ENCODE measurements at places on chromosomes 12 and 14. TPM values are rescaled to one million over a fixed set of nuclear protein-coding genes. Genes with fewer than 3 reads are reported as not detected.

The RASAL1 gene
- 0.69 TPM for total RNA-seq

The MANSC4 gene
- total RNA-seq: 4.1 TPM

The KRT82 gene
- total RNA-seq: 0.29 TPM

The SCN8A gene
- total RNA-seq: 12.7 TPM

The STK38L gene
- 32.3 TPM for total RNA-seq

The CLEC9A gene
- total RNA-seq: not detected

The TTC6 gene
- total RNA-seq: 13.4 TPM

The PSMC6 gene
- total RNA-seq: 232 TPM

The PPP4R4 gene
- total RNA-seq: not detected

The SLC10A1 gene
- total RNA-seq: not detected

The OR4E2 gene
- total RNA-seq: not detected

The TAS2R10 gene
- 0.58 TPM for total RNA-seq

The SERPINA10 gene
- total RNA-seq: not detected

The LALBA gene
- total RNA-seq: not detected

The OR9K2 gene
- not detected for total RNA-seq

The ACOT4 gene
- total RNA-seq: 3.9 TPM

The SLC17A8 gene
- not detected for total RNA-seq

GRCh38 chr12:116492703-116493324, 66.4 kb upstream of the MAP1LC3B2 start:
- peak; percentile 98 for DNase-seq

GRCh38 chr14:93103392-93104080, 12.2 kb downstream of the ITPK1 start:
- DNase-seq: no peak

GRCh38 chr12:62631471-62632410, 165.1 kb downstream of the MON2 start:
- no peak for DNase-seq

GRCh38 chr14:69483765-69484443, 624 bp upstream of the PLEKHD1 start:
- DNase-seq: peak; percentile 33

GRCh38 chr14:41570415-41571155, 36.1 kb upstream of the LRFN5 start:
- no peak for DNase-seq

- DNase-seq: no peak
Observed at GRCh38 chr14:104964546-104964945, 13.6 kb downstream of the AHNAK2 start.

DNA sequence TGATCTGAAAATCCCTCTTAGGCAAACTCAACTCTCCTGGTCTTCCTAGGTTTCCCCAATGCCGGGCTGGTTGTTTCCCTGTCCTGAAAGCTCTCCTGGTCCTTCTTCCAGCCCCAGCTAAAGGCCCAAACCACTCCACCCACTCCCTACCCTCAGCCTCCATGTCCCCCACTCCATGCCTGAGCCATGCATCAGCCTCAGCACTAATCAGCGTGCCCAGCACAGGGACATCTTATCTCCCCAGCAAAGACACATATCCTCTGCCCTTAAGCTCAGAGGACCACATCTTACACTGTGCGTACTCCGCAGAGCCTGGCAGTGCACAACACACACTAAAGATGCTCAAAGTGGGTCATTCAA, 25.9 kb downstream of the ACTN1 start:
- DNase-seq: no peak

DNA sequence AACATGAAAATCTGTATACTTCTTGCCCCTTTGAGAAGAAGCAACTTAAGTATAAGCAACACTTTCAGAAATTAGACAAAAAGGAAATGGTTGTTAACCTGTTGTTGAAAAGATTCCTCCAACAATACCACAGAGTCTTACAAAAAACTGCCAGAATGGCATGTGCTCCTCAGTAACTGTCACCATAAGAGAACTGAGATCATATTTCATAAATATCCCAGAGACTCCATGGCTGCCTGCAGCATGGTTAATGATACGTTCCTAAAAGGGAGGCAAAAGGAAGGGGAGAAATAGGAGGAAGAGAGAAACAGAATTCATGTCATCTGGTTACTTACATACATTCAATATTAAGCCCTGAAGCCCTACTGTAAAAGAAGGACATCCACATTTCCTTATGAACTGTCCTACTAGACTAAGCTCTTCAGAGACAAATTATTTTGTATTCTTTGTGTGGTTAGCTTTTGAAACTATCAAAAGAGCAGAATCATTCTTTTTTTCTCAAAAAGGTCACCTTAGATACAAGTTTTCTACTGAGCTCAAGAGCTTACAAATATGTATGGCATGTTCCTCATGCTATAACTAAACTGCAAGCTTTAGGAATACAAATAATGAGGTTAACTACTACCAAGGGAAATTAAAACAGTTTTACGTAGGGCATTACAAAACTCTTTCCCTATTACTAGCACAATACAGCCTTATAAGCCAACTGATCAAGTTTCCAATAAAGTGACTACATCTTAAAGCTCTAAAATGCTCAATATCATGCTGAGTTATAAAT, 37.8 kb downstream of the ERGIC2 start:
- DNase-seq: no peak

DNA sequence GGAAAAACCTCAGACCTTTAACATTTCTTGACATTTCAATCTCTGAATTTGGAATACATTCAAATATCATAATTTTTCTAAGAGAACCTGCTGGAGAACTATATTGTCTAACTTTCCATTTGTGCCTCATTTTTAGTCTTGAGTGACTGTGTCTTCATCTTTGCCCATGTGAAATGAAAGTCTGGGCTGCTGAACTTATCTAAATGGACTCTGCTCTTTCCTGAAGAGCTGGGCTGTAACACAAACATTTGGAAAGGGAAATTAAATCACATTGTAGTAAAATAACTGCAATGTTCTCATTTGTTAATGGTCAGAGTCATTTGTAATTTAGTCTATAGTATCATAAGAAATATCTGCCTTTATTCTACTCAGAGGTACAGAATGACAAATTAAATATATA, 373.1 kb downstream of the LRIG3 start:
- no peak for DNase-seq

DNA sequence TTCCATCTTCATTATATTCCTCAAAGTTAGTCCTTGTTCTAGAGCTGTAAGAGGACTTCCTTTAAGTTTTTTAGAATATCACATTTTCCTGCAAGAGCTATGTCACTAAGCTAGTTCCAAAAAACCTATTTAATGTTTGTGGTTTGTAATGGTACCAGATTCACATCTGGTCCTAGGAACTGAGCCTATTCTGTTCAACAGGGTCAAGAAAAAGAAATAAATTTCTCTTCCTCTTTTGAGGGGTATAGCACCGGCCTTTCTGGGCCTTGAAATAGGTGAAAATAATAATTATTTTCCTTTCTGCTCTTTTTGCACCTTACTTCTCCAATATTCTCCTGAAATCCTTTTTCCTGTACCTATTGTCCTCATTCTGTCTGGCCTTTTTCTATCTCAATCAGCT, 3.6 kb upstream of the STXBP6 start:
- no peak for DNase-seq

DNA sequence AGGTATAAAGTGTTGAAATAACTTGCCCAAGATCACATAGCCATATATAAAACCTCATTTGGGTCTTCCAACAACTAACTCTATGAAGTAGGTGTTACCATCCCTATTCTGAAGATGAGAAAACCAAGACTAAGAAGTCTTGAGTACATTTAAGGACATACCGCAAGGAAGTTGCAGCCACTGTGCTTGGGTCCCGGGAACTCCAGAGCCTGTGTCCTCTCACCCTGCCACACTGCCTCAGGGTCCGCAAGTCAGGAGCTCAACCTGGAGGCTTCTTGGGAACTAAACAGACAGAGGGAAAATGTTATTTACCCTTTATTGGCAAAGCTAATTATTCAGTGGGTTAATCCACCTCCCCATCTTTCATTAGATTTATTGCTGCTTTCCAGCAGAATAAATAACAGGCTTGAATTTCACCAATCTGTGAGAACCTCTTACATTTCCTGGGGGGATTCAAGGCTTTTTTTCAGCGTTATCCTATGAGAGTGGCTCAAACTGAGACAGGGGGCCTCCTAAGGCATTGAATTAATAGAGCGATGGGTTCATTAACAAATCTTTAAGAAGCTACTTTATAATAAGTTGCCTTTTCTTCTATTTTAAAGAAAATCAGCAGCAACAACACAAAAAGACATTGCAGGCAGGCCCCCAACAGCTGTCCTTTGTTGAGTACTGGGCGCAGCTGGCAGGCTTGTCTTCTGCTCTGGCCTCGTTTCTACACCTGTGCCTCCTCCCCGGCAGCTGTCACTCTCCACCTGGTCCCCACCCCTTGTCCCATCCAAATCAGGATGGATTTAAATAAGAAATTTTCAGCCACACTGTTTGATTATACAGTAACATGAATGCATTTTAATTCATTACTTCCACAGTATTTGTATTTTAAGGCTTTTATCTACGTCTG, 25.3 kb downstream of the PHLDA1 start:
- DNase-seq: no peak

GRCh38 chr12:24297516-24297915, 348.0 kb upstream of the SOX5 start:
- no peak for DNase-seq

DNA sequence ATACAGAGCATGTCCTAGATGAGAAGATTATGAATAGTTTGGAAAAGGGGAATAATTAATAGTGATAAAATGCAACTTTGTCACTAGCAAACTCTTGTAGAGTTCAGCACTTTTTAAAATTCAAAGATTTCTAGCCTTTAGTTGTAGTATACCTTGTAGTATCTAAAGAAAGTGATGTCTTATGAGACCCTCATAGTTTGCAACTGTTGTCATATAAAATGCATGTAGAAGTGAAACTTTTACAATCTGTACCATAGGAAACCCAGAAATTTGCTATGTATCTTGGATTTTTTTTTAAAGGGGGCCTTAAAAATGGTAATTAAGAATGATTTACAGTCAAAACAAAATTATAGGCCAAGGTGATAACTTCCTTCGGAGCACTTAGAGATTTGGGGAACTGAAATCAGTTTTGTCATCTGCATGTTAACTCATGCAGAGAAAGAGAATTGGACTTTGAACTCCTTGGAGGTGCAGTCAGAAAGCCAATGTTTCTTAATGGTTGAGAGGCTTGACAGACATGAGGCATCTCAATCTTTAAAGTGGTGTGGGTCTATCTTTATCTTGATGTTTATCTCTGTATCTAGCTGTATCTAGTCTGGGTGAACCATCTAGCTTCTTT, 1.3 kb downstream of the LRRK2 start:
- DNase-seq: no peak

- DNase-seq: peak; percentile 77
Observed at GRCh38 chr14:101733211-101733610, 28.3 kb upstream of the PPP2R5C start.

GRCh38 chr14:61608245-61609165, 86.8 kb upstream of the HIF1A start:
- DNase-seq: peak; percentile 41

DNA sequence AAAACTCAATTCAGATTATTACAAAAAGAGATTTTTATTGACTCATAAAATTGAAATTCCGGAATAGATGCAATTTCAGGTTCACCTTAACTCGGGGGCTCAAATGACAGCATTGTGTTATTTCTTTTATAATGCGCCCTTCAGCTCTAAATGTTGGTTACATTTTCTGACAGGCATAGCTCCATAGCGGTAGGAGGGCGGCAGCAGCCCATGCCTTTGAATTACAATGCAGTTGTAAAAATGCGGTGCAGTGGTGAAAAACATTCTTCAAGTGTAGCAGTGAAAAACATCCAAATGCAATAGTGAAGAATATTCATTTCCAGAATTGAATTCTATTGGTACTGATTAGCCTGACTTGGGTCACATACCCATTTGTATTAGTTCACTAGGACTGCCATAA, 215.3 kb upstream of the PKP2 start:
- DNase-seq: no peak

DNA sequence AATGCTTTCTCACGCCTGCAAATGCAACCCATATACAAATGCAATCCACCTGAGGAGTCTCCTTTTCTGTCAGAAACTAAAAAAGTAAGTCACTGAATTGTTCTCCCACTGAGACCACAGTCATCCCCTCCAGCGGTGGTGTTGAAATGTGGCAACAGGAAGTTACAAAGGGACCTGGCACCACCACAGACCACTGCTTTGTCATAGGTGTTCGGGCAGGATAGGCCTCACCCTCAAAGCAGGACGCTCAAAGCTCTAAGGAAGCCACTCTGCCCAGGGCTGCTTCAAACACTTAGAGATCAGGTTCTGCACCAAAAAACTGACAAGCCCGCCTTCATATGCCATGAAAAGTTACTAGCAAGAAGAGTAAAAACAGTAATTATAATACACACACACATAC, 11.3 kb downstream of the PHLDA1 start:
- DNase-seq: peak; percentile 96

GRCh38 chr12:45730348-45731189, 1.1 kb downstream of the ARID2 start:
- DNase-seq: peak; percentile 37

GRCh38 chr12:91072931-91073330, 15.1 kb upstream of the KERA start:
- DNase-seq: peak; percentile 28

- DNase-seq: no peak
Observed at GRCh38 chr12:123037791-123038190, 57.3 kb downstream of the ARL6IP4 start.

GRCh38 chr12:49904601-49905000, 901 bp upstream of the FAIM2 start:
- no peak for DNase-seq

- DNase-seq: peak; percentile 17
Observed at GRCh38 chr12:42606471-42606870, 16.9 kb upstream of the PRICKLE1 start.

DNA sequence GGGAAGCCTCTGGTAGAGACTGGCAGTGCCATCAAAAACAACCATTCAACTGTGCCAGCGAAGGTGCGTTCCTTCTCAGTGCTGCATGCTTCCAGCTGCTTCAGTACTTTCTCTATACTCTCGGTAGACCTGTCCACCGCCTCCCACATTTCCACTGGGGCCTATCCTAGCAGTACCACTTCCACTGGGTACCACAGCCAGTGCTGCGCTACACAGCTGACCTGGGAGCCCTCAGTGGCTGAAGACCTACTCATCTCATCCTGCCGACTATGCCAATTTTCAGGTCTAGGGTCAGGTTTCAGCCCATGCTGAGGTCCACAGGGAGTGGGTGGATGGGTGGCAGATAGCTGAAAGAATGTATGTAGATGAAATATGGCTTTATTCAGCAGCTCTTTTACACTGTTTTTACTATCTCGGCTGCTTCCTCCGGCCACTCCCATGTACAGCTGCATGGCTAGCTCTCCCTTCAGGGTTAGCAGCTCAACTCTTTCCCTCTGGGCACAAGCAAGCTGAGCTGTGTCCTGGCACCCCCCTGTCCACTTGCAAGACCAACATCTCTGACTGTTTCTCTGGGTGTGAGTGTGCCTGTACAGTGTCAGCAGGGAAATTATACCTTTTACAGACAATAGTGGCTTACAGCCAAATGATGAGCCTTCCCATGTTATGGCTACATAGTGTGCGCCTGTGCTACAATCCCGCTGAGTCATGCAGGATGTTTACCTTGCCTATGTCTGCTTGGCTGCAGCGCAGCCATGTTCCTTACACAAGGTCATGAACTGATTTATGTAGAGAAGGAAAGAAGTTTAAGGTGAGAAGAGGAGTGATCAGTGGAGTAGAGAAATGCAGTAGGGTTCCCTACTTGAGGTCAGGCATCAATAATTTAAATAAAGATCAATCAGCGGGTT, 125.7 kb upstream of the DDHD1 start:
- DNase-seq: peak; percentile 86

- DNase-seq: no peak
Observed at GRCh38 chr12:1467710-1468109, 126.7 kb downstream of the FBXL14 start.

- no peak for DNase-seq
Observed at GRCh38 chr12:92108651-92109050, 37.0 kb downstream of the BTG1 start.

Measured in PC-3 (cell line).